Activated T-cell treated with anti-CD3 and anti-CD28 coated beads, Interleukin-2, amount 50 U/mL, for 72 hours (primary cell): ENCODE measurements at places on chromosomes 2 and 18. TPM values are rescaled to one million over a fixed set of nuclear protein-coding genes. Genes with fewer than 3 reads are reported as not detected.

GRCh38 chr2:9778471-9779316 lies 64.6 kb upstream of the TAF1B start:
- H3K4me3 ChIP-seq: no peak overlapping the region
- no peaks in the 10 kb centered on the region for H3K27me3 ChIP-seq
- peaks cover 56% of the 10 kb centered on the region for H3K4me1 ChIP-seq
- no peak overlapping the region for H3K27ac ChIP-seq

DNA sequence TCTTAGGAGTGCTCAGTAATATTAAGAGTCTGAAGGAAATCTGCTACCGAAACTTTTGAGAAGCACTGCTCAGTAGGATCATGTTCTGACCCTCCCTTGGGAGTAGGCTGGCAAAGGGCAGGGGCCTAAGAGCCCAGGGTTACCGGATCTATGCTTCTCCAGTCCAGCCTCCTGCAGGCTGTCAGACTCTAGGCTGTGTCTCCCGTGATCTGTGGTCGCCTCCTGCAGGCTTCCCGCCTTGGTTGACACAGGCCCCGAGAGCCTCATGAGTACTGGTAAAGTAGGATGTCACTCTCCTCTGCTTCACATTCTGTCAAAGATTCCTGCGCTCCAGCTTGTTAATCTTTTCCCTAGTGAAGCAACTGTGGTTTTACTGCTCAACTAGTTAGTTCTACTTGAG lies 647.8 kb upstream of the RAB6C start:
- no peak overlapping the region for H3K4me3 ChIP-seq
- no peak overlapping the region for H3K27ac ChIP-seq
- H3K36me3 ChIP-seq: no peaks in the 10 kb centered on the region
- DNase-seq: no peak
- H3K27me3 ChIP-seq: no peaks in the 10 kb centered on the region
- no peaks in the 10 kb centered on the region for H3K4me1 ChIP-seq

- peak; percentile 23 for DNase-seq
- no peaks in the 10 kb centered on the region for H3K36me3 ChIP-seq
- no peak overlapping the region for H3K4me3 ChIP-seq
- no peaks in the 10 kb centered on the region for H3K27me3 ChIP-seq
- H3K27ac ChIP-seq: peak overlapping the region; percentile 73
These were observed 35.0 kb upstream of the PSMD14 start for GRCh38 chr2:161273038-161273760.

DNA sequence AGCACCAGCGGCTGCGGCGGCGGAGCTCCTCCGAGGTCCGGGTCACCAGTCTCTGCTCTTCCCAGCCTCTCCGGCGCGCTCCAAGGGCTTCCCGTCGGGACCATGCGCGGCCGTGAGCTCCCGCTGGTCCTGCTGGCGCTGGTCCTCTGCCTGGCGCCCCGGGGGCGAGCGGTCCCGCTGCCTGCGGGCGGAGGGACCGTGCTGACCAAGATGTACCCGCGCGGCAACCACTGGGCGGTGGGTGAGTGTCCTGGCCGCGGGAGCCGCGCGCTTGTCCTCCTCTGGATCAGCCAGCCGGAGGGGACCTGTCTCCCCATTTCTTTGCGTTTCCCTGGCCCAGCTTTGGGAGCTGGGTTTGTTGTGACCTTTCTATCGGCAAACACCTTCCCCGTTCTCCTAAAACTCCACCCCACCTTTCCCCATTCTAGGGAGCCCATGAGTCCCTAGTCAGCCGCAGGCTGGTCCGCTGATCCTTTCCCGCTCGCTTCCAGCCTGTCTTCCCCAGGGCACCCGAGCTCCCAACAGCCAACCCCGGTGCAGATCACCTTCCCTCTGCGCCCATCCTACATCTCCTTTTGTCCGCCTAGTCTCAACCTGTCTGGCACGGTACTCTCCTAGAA lies 316 bp downstream of the GRP start:
- peaks cover 10% of the 10 kb centered on the region for H3K4me1 ChIP-seq
- no peaks in the 10 kb centered on the region for H3K36me3 ChIP-seq

DNA sequence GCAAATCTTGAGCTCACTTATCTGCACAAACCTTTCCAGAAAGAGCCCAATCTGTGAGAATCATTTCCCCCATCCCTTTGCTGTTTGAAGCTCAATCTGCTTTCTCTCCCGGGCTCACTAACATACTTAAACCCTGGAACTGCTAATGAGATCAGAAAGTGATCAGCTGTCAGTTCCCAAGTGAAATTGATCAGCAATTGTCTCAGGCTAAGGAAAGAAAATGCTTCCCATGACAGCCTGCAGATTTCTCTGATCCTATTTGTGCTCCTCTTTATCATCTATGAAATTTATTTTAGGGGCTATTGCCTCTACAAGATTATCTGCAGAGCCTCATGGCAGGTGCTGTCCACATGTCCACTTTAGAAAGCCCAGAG lies 239.0 kb upstream of the CXCR4 start:
- H3K4me3 ChIP-seq: no peak overlapping the region
- H3K27ac ChIP-seq: no peak overlapping the region
- no peaks in the 10 kb centered on the region for H3K27me3 ChIP-seq
- DNase-seq: no peak
- H3K36me3 ChIP-seq: peaks cover 3% of the 10 kb centered on the region
- peaks cover 74% of the 10 kb centered on the region for H3K4me1 ChIP-seq

GRCh38 chr2:102235042-102235473 lies 48.2 kb downstream of the IL1RL2 start:
- DNase-seq: no peak
- no peak overlapping the region for H3K27ac ChIP-seq
- H3K36me3 ChIP-seq: peaks cover 6% of the 10 kb centered on the region
- H3K27me3 ChIP-seq: no peaks in the 10 kb centered on the region

- H3K36me3 ChIP-seq: no peaks in the 10 kb centered on the region
- no peaks in the 10 kb centered on the region for H3K27me3 ChIP-seq
- DNase-seq: no peak
- H3K27ac ChIP-seq: peak overlapping the region; percentile 83
- H3K4me3 ChIP-seq: peak overlapping the region; percentile 53
- H3K4me1 ChIP-seq: peaks cover 87% of the 10 kb centered on the region
These were observed 21.1 kb downstream of the ARHGAP15 start for GRCh38 chr2:143150287-143150686.

DNA sequence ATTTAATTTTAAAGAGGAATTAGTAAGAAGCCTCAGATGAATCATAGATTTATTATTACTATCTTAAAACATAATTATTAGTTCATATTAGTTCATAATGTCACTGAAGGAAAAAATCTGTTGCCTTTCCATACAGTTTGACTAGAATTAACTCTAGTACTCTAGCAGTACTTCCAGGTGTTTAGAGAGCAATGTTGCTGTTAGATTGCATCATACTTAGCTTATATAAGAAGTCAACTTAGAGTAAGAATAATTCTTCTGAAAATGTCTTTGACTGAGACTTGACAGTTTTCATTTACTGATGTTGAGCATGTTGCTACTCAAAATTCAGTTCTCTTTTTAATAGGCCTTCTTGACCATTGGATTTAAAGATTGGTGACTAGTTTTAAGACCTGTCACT lies 4.7 kb downstream of the RAB3GAP1 start:
- H3K4me3 ChIP-seq: peak overlapping the region; percentile 84
- DNase-seq: no peak
- no peaks in the 10 kb centered on the region for H3K27me3 ChIP-seq
- peaks cover 31% of the 10 kb centered on the region for H3K36me3 ChIP-seq
- H3K27ac ChIP-seq: peak overlapping the region; percentile 98
- H3K4me1 ChIP-seq: peaks cover 67% of the 10 kb centered on the region

DNA sequence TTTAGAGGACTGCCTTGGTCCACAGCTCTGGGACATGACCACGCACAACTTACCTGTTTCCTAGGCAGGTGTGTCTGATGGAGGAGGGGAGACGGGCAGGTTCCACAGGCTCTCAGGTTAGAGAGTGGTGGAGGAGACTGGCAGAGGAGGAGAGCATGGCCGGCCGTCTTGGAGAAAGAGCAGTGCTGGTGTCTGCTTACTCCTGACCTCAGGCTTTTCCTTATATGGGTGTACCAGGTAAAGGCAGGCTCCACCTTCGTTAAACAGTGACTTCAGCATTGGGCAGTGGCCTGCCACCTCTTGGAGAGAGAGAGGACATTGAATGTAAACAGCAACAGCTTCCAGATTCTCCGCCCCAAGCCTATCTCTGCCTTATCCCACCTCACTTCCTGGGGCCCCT lies at the start of gene CAPN13:
Gene CAPN13, minus strand, starts transcription at position 198 of the 400 bp plus-strand sequence. CDS start 20,121 bp downstream, outside the sequence.
- no peaks in the 10 kb centered on the region for H3K4me1 ChIP-seq
- H3K4me3 ChIP-seq: no peak within 1 kb of the TSS
- no peaks in the 10 kb centered on the region for H3K36me3 ChIP-seq
- no peak within 1 kb of the TSS for H3K27ac ChIP-seq

GRCh38 chr2:211225784-211226183 lies 669.4 kb downstream of the CPS1 start:
- H3K36me3 ChIP-seq: no peaks in the 10 kb centered on the region
- no peak overlapping the region for H3K4me3 ChIP-seq
- H3K27ac ChIP-seq: no peak overlapping the region
- H3K27me3 ChIP-seq: no peaks in the 10 kb centered on the region

- H3K27me3 ChIP-seq: no peaks in the 10 kb centered on the region
- H3K27ac ChIP-seq: peak overlapping the region; percentile 100
- peaks cover 63% of the 10 kb centered on the region for H3K4me1 ChIP-seq
- H3K36me3 ChIP-seq: peaks cover 26% of the 10 kb centered on the region
These were observed 1.0 kb downstream of the DARS1 start for GRCh38 chr2:135984199-135985017.

- no peak for DNase-seq
- H3K4me1 ChIP-seq: peaks cover 2% of the 10 kb centered on the region
- no peak overlapping the region for H3K4me3 ChIP-seq
- no peak overlapping the region for H3K27ac ChIP-seq
- no peaks in the 10 kb centered on the region for H3K36me3 ChIP-seq
These were observed 33.9 kb upstream of the SEMA4C start for GRCh38 chr2:96903815-96904214.

DNA sequence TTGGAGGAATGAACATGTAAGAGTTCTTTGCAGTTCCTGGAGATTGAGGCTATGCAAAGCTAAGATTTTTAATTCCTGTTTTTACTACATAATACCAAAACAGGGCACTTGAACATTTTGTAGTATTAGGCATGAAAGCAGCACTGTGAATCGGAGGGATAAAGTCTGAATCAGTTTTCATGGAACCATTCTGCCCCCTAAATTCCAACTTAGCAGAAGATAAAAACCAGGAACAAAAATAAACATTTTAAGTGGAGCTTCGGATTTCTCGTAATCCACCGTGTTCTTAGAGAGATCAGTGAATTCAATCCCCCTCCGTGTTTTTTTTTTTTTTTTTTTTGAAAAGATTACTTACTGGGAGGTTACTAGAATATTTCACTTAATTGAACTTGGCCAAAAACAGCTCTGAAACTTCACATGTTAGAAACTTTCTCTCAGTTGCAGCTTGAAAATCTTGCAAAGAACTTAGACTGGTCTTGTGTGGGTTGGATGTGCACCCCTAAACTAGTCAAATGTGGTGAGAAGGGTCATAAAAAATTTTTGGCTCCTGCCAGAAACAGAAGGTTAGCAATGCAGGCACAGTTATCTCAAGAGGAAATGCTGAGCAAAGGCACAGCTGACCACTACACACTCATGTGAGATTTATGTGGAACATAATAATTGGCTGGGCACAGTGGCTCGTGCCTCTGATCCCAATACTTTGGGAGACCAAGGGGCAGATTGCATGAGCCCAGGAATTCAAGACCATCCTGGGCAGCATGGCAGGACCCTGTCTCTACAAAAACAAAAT lies 145.4 kb upstream of the RNF152 start:
- H3K4me1 ChIP-seq: peaks cover 18% of the 10 kb centered on the region
- no peak overlapping the region for H3K4me3 ChIP-seq
- DNase-seq: no peak
- no peaks in the 10 kb centered on the region for H3K27me3 ChIP-seq
- H3K36me3 ChIP-seq: no peaks in the 10 kb centered on the region

DNA sequence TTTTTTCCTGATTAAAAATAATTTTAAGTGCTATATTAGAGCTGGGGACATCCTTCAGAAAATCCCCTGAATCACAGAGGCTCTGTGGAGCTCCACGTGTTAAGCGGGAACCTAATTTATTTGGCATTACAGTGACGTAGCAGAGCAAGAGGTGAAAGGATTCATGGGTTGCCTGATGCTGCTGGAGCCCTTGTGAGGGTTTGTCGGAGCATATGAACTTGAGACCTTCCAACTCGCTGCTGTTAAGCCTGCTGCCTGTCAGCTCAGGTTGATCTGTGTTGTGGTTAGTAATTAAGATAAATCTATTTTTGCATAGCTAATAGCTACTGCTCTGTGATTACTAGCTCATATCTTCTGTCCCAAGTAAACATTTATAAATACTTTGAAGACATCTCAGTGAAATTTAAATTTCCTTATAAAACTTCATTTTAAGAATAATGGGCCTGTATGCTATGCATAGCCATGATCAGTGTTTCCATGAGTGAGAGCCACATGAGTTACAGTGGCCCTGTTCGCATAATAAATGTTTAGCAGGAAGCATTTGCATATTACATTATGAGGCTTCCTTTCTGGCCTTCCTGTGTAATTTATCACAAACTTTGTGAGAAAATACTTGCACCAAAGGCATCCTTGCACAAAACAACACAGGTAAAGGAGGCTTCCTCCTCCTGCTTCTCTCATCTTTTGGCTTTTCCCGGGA lies 438.9 kb downstream of the PTPRM start:
- no peaks in the 10 kb centered on the region for H3K27me3 ChIP-seq
- no peak for DNase-seq
- no peaks in the 10 kb centered on the region for H3K36me3 ChIP-seq
- H3K4me1 ChIP-seq: no peaks in the 10 kb centered on the region
- no peak overlapping the region for H3K27ac ChIP-seq
- H3K4me3 ChIP-seq: no peak overlapping the region

- H3K4me1 ChIP-seq: no peaks in the 10 kb centered on the region
- DNase-seq: no peak
- peaks cover 1% of the 10 kb centered on the region for H3K36me3 ChIP-seq
- no peak overlapping the region for H3K4me3 ChIP-seq
- H3K27me3 ChIP-seq: no peaks in the 10 kb centered on the region
- no peak overlapping the region for H3K27ac ChIP-seq
These were observed 6.8 kb upstream of the COLEC11 start for GRCh38 chr2:3588084-3588483.

- DNase-seq: peak; percentile 2
- no peaks in the 10 kb centered on the region for H3K27me3 ChIP-seq
- H3K4me3 ChIP-seq: no peak overlapping the region
- no peak overlapping the region for H3K27ac ChIP-seq
- H3K36me3 ChIP-seq: no peaks in the 10 kb centered on the region
These were observed 569.3 kb downstream of the TNS1 start for GRCh38 chr2:217433522-217433921.

DNA sequence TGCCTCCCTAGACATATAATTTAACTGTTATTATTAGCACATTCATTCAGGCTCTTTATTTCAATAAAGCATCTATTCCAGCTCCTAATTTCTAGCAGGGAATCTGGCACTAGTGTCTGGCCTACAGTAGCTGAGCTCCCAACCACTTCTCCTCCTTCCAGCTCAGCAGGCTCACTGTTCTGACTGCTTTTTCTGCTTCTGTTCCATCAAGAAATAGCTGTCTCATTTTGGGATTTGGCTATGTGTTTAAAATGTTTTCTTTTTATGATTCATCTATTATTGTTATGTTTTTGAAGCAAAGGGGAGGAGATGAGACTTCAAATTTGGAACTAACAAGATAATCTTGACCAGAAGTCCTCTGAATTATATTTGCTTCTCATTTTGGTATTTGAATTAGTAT lies 172.7 kb upstream of the SMAD7 start:
- H3K36me3 ChIP-seq: no peaks in the 10 kb centered on the region
- no peak overlapping the region for H3K4me3 ChIP-seq
- H3K27me3 ChIP-seq: no peaks in the 10 kb centered on the region
- no peak overlapping the region for H3K27ac ChIP-seq

KLHL41 gene
- total RNA-seq: 0.09 TPM

UPP2 gene
- total RNA-seq: not detected

ZBTB7C gene
- not detected for total RNA-seq

SLC9A4 gene
- total RNA-seq: not detected

UGT1A10 gene
- total RNA-seq: not detected

TMEM163 gene
- 0.12 TPM for total RNA-seq

TTN gene
- total RNA-seq: 6.9 TPM

KIAA2012 gene
- total RNA-seq: not detected

TWSG1 gene
- total RNA-seq: 10.3 TPM

CDH19 gene
- total RNA-seq: not detected
